ENCODE measurements at places on chromosomes 6 and 20.

DNA sequence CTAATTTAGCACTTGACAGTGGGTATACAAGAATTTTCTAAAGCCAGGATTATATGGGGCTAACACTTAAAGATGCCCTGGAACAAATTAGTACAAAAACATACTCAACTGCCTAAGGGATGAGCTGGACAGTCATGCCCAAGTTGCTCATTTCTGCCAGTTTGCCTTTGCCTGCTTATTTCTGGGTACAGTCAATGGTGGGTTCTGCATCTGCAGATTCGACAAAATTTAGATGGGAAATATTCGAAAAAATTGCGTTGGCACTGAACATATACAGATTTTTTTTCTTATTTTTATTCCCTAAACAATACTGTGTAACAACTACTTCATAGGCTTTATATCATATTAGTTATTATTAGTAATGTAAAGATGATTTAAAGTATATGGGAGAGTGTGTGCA, 591.9 kb downstream of the EPM2A start:
- no peak for DNase-seq

DNA sequence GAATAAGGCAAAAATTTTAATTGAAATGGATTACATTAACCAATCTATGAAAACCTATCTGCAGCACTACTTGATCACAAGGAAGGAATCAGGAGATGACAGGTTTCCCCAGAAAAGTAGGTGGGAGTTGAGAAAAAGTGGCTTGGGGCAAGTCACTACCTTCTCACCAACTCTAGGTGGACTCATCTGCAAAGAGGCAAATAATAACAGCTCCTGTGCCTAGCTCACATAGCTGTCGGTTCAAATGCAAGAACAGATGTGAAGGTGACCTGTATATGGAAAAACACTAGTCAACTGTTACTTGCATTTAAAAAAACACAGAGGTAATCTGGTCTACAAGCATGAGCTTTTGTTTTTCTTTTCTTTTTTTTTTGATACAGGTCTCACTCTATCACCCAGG, 67.2 kb downstream of the POPDC3 start:
- no peak for DNase-seq

GRCh38 chr6:109028439-109028838, 66.2 kb downstream of the SESN1 start:
- no peak for DNase-seq

GRCh38 chr20:18195931-18196330, 58.3 kb downstream of the KAT14 start:
- no peak for DNase-seq

- DNase-seq = no peak
Measured at GRCh38 chr20:24873025-24873620, 75.9 kb upstream of the CST7 start.

- no peak for DNase-seq
Measured at GRCh38 chr6:166511316-166511715, 75.2 kb downstream of the RAMACL start.

GRCh38 chr6:124056407-124057334, 253.0 kb downstream of the NKAIN2 start:
- no peak for DNase-seq

DNA sequence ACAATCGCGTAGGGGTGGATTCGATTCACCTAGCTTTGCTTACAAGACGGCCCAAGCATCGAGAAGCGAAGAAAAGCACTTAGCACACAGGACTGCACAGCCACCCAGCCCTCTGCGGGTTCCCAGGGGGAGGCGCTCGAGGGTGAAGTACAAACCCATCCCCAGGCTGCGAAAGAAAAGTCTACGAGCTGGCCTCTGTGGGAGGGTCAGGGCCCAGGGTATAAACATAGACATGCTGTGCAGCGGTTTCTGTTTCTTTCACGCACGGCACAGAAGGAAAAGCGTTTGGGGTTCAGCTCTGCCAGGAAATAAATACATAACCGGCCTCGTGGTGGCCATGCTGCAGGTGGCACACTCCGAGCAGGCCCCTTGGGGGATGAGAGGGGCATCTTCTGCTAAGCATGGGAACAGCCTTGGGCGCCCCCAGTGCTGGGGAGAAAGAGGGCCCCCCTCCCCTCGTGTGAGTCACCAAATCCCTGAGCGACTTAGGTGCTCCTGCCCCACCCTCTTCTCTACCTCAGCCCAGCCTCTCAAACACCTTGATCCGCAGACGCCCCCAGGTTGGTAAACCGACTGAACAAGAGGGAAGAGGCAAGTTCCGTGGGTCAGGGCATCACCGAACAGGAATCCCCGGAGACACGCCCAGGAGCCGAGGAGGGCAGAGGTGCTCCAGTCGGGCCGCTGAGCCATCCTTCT, 91.6 kb upstream of the RIPOR2 start:
- DNase-seq = no peak

- no peak for DNase-seq
Measured at GRCh38 chr20:61343934-61344333, 91.9 kb downstream of the CDH4 start.

DNA sequence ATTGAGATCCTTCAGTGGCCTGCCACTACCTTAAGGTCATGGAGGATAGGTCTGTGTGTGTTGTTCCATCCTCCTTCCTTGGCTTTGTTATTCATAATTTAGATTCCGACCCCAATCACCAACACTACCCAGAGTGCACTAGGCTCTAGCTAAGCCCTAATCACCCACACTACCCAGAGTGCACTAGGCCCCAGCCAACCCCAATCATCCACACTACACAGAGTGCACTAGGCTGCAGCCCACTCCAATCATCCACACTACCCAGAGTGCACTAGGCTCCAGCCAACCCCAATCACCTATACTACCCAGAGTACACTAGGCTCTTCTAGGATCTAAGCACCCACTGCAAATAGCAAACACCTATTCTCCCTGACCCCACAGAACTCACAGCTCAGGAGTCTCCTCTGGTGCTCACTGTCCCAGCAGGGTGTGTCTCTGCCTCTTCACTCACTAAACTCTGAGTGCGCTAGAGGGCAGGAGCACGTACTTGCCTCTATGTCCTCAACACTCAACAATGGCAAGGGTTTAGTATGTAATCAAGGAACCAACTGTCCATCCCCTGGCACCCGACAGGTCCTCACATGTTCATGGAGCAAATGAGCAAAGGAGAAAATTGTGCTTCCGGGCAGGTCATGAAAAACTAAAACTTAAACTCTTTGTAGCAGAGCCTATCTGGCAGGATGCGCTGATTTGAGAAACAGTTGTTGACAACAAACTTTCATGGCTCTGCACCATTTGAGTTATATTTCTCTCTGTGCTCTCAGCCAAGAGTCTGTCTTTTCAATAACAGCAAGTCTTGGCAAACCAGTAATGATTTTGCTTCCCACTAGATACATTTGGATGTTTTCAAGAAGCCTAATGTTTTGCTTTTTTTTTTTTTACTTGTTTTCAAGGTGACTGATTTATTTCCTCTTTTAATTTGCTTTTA, 54.3 kb downstream of the SLC22A23 start:
- DNase-seq = no peak

DNA sequence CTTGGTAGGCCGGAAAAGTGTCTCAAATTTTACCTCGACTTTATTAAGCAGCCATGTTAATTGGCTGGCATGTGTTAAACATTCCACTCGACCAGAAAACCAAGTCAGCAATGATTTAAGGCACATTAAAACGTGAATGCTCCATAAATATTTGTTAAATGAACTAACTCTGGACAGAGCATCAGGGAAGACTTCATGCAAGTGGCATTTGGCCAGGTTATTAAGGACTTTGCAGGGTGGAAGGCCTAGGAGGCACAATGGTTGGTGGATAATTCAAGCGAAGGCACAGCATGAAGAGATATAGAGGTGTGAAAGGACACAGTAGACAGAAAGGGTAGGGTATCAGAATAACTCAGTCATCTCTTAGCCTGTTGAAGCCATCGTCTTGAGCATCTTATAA, 23.0 kb downstream of the ELOVL5 start:
- no peak for DNase-seq

GRCh38 chr6:32133786-32134185, 3.7 kb upstream of the FKBPL start:
- DNase-seq = no peak

DNA sequence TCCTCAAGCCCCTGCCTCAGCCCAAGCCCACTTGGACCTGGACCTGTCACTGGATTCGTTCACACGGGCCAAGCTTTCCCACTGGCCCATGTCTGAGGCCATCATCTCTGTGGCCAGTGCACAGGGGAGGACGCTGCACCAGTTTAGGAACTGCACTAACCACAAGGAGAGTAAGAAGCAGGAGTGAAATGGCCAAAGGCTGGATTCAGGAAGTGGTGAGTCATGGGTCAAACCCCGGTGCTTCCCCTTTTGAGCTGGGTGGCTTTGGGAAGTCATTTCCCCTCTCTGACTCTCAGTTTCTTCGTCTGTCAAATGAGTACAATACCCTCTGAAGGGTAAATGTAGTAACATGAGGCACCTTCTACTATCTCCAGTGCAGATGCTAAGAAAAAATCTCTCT, 87.9 kb downstream of the CD40 start:
- DNase-seq = no peak
